Activated CD4-positive, CD25-positive, alpha-beta regulatory T cell (primary cell): ENCODE measurements at places on chromosomes 2 and 18.

- no peak for DNase-seq
Measured at GRCh38 chr2:237532160-237532559, 34.2 kb upstream of the PRLH start.

DNA sequence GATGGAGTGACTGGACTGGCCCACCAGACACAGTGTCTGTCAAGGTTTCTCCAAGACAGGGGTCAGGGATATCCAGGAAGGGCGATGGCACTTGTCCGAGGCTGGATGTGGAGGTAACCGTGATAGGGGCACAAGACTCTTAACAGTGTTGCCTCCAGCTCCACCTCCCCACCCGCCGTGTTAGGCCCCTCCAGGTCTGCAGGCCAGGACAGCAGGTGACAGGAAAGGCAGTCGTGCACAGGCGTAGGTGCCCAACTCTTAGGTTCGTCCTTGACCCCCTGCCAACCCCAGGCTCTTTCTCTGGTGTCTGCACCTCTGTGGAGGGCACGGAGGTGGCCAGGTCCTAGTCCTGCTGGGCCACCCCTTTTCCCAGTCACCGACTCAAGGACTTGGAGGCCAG lies 10.1 kb downstream of the ITM2C start:
- no peak for DNase-seq

GRCh38 chr2:177754492-177754873 lies 318.1 kb downstream of the PDE11A start:
- no peak for DNase-seq

DNA sequence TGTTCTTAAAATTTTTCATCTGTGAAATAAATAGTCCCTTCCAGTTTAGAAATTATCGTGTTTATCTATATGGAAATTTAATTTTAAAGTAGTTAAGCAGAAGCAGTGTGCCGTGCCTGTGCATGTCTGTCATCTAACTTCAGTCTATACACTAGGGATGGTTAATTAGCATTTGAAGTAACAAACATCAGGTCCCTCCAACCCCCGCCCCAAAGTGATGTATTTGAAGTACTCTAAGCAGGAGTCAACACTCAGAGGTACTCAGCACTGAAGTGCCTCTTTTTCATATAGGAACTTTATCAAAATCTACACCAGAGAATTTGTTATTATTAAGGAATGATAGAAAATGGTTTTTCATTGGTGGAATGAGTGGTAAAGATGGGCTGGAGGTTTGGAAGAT lies 33.0 kb downstream of the LANCL1 start:
- DNase-seq = no peak

GRCh38 chr2:46780411-46780800 lies 135.2 kb downstream of the MCFD2 start:
- DNase-seq = no peak

GRCh38 chr2:5365871-5366461 lies 326.2 kb upstream of the SOX11 start:
- no peak for DNase-seq

- DNase-seq = no peak
Measured at GRCh38 chr2:102155703-102156515, 13.4 kb downstream of the IL1R1 start.

- DNase-seq = no peak
Measured at GRCh38 chr2:79189465-79189864, 29.9 kb upstream of the REG3A start.

DNA sequence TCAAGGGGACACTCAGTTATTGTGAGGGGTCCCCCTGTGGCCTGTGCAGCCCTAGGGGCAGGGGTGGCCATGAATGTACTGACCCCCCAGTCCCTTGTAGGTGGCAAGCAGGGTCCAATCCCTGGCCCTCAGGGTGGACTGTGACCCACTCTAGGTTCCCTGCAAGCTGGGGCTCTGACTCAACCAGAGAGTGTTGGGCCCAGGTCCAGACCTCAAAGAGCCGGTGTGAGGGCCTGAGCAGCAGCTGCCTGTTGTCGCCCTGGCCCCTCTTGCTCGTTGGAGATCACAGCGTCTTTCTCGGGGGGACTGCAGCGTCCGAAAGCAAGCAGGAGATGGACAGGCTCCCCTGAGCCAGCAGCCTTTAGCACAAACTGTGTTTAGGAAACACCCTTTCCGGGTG lies 66.8 kb upstream of the ATG16L1 start:
- no peak for DNase-seq

- DNase-seq = no peak
Measured at GRCh38 chr18:34525244-34525643, 184.9 kb upstream of the DTNA start.

DNA sequence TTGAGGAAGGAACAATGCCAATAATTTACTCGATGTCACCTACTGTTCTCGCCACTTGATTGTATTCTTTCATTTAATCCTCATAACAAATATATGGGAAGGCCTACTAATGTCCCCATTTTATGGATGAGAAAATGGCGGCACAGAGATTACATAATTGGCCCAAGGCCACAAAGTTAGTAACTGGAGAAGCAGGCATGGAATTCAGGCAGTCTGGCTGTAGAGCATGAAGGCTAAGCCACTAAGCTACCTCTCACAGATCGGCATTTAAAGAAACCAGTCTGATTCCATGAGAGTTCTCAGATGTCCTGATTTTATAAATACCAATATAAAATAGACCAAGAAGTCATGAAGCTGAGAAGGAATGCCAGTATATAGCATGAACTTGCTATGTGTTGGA lies 121.8 kb upstream of the EPAS1 start:
- no peak for DNase-seq

DNA sequence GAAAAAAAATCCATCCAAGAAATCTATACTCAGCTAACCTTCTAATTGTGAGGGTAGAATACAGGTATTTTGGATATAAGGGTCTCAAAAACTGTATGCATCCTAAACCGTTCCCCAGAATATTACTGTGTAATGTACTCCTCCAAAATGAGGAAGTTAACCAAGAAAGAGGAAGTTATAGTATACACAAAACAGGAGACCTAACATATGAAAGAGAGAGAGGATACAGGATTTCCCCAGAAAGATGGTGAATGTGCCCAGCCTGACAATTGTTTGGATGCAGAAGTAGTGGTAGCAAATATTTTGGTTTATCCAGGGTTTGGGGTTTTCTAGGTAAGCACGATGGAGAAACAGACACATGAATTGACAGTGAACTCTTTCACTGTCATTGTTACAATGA lies 50.6 kb downstream of the GALNT3 start:
- no peak for DNase-seq

DNA sequence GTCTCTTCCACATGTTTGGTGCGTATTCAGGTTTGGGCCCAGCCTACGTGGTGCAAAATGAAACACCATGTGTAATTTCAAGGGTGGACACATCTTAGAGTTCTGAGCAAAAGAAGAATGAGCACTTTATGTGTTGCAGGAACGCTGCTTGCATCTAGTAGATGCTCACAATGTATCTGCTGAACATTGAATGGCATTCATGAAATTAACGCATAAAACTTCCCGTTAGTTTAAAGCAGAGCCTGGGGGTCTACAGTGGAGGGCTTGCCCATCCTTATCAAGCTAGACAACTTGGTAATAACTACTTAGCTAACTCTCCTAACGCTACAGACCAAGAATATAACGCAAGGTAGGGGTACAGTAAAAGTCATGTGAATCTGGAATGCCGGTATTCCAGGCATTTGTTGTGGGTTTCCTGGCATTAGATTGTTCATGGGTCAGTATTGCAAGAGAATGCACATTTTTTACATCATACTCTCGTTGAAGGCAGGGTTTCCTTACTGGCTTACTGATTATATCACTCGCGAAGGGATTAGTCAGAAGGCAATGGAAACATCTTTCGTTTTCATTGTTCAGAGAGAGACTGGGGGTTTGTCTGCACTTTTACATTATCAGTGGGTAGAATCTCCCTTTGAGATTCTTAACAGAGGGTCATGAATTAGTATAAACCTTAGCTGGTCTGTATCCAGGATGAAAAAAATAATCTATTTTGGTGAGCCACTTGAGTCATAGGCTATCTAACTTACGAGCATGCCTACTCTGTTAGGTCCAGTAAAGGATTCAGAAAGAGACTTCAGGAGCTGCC lies 229.5 kb upstream of the EPAS1 start:
- no peak for DNase-seq

DNA sequence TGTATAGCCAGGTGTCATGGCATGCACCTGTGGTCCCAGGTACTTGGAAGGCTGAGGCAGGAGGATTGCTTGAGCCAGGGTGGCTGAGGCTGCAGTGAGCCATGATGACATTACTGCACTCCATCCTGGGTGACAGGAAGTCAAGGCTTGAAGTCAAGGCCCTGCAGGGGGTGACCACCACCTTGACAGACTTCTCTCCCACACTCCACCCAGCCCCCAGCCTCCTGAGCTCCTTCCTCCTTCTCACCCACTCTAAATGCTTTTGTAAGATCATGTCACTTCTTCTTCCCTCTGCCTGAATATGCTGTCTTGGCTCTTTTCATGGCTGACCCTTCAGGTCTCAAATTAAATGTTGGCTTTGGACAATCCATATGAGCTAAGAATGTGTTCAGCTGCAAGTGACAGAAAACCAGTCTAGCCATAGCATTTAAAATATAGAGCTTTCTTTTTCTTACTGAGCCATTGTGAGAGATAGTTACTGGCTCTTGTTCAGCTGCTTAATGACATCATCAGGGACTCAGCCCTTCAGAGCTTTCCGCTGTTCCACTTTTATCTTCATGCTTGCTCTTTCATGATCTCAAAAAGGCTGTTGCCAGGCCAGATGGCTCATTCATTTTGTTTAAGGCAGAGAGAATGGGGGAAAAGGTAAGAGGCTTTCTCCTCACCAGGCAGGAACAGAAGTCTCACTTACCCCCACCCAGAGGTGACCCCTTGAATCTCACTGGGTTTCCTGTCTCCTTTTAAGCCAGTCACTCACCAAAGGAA lies 36.7 kb upstream of the TTC39C start:
- no peak for DNase-seq

DNA sequence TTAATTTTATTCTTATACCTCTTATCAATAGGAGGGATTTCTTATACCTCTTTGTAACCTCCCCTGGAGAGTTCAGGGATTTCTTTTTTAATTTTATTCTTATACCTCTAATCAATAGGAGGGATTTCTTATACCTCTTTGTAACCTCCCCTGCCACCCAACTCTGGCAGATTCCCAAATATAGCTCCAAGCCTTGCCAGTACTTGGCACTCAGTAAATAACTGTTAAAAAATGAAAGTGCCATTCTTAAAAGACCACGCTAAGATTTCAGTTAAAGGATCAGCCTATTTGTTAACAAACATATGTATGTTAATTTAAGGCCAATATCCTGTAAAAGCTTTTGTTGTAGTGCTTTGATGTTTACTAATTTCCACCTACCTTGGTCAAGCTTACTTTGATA lies 4.8 kb downstream of the RNF149 start:
- DNase-seq = no peak

GRCh38 chr2:238817382-238817781 lies 30.5 kb upstream of the TWIST2 start:
- DNase-seq = no peak

DNA sequence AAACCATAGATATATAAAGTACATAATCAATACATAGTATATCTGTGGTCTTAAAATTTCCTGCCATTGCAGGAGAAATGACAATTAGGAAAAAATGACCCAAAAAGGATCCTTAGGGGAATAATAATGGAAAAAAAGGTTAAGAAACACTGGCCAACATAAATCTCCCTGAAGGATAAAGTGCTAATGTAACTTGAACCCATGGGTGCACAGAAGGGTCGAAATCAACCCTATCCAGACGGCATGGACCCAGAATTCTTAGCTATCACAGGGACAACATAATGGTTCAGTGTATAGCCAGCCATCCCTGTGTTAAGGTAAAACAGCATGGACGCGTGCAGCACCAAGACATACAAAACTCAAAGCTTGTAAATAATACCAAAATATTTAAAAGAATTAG lies 150.8 kb downstream of the DYM start:
- no peak for DNase-seq

- DNase-seq = no peak
Measured at GRCh38 chr2:155266583-155266982, 568.1 kb downstream of the KCNJ3 start.

- DNase-seq = no peak
Measured at GRCh38 chr2:226564667-226565066, 235.0 kb downstream of the IRS1 start.

DNA sequence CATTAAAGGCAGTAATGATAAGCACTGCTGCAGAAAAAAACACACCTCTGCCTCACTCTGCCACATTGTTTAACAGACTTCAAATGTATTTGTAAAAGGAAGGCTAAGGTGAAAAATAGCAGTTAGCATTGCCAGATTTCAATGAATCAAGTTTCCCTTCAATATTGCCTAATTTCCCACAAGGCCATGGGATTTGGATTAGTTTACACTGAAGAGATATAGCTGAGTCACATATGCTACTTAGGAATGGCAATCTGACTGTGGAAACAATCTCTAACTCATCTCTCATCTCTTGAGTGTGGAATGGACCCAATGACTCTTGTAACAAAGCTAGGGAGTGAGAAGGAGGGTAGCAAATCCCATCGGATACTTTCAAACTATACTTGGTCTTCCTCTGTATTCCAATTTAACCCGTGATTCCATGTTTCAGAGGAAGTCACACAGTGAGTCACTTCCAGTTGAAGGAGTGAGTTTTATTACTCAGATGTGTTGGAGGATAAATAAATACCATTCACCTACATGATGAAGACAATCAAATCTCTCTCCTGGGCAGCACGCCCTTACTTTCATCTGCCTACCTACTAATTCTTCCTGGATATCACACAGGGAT lies 5.1 kb downstream of the B4GALT6 start:
- no peak for DNase-seq

- no peak for DNase-seq
Measured at GRCh38 chr2:61924895-61925663, 19.6 kb downstream of the COMMD1 start.

DNA sequence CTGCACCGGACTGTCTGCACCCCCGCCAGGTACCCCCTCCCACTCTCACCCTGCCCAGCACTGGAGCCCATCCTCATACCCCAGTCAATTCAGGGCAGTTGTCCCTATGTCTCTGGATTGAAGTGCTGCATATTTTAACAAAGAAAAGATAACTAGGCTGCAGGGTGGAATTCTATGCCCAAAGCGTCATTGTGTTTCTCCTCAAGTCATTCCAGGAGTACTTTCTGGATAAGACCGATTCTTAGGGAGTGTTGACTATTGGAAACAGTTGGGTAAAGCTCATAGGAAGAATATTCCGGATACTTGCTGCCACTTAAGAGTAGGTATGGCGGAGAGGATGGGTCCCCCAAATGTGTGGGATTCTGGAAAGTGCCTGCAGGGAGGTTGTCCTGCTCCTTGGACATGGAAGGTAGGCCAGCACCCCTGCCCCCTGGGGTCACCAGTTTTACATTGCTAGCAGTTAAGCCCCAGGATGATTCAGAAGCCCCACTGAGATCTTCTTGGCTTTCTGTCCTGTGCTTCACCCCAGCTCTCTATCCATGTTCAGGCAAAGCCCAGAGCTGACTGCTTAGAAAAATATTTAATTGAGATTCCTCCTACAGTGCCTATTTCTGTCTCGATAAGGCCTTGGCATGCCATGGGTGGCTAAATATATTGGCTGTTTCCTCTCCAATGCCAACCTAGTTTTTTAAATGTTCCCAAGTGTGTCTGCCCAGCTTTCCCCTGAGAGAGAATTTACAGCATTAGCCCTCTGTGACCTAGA lies 48.2 kb downstream of the RPL37A start:
- DNase-seq = no peak
